HL-60 (cell line): ENCODE measurements at places on chromosomes 7 and 10.

- no peak for DNase-seq
Measured at GRCh38 chr10:133412381-133412711, 12.1 kb downstream of the SPRN start.

GRCh38 chr7:102897856-102898531 lies 14.8 kb upstream of the LRRC17 start:
- peak; percentile 93 for DNase-seq

- DNase-seq: no peak
Measured at GRCh38 chr7:30001998-30002397, 12.4 kb upstream of the SCRN1 start.

GRCh38 chr7:72453471-72453870 lies 41.3 kb upstream of the CALN1 start:
- no peak for DNase-seq

GRCh38 chr10:132537684-132538001 lies at the start of gene INPP5A:
TSS of gene INPP5A (plus strand) at chr10:132537787. CDS start at chr10:132538097, 310 bp downstream.
- DNase-seq: no peak

DNA sequence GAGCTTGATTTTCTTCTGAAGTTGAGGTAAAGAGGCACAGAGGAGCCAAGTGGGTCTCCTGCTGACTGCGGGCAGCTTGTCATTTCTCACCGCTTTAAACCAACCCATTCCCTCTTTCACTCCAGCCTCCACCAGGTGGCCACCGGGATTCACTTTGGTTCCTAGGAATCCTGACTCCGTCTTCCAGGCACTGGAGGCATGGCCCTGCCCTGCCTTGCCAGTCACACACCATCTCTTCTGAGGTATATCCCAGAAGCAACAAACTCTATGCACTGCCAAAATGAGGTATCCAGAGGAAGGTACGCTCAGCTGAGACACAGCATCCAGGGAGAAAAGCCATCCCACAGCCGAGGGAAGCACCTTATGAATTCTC lies 280.8 kb downstream of the TNS3 start:
- DNase-seq: no peak
